ENCODE measurements at places on chromosomes 7 and 10.

DNA sequence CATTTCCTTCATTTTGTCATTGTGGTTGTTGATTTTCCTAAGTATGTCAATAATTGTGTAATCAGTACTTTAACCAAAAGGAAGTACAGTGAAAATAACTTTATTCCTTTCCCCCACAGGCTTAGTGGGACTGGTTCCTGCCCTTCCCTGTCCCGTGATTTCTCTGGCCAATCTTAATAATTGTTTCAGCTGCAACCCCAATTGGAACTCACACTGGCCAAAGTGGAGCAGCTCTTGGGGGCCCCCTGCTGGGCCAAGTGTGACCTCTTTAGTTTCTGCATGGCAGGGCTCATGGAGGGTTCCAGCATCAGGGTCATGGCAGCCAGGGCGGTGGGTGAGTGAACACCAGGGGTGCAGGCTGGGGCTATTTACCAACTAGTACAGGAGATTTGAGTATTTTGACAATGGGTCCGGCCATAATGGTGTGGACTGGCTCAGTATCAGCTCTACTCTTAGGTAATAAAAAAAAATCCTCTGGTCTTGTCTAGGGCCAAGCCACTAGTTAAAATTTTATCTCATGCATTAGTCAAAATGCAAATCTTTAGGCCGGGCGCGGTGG is 31.7 kb downstream of the CYCS start:
- peak; percentile 79 for DNase-seq

DNA sequence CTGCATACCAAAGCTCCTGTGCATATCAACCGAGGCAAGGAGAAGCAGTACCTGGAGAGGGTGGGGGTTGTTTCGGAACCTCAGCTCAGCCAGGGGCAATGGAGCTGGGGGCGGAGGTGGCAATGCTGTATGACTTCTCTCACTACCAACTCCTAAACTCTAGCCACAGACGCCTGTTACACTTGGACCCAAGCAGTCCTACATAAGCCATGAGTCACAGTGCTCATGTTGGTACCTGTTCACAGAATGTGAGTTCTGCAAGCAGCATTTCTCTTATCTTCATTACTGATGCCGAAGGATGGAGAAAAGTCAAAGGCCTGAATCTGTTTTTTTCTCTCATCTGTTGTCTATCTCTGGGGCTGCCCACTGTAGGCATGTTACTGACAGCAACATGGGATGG is 3.2 kb upstream of the RAB18 start:
- no peak for DNase-seq

GRCh38 chr7:70390251-70390650 is 741.7 kb upstream of the GALNT17 start:
- DNase-seq: no peak

DNA sequence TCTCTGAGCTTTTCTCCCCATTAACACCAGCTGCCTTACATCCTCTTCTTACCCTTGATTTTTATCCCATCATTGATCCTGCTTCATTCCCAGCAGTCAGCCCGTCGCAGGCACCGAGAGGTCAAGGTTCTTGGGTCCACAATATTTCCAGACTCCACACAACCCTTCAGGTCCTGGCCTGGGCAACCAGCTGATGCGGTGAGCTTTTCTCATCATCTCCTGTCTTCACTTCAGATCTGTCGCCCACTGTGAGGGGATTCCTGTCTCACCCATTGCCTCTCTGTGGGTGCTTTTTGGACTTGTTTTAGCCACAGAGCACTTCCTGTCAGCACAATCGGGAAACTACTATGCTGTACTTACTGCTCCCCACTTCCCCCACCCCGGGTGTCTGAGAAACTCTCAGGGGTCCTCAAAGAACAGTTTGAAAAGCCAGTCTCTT is 8.4 kb upstream of the PVRIG start:
- no peak for DNase-seq

GRCh38 chr7:85866540-85866939 is 679.7 kb upstream of the SEMA3D start:
- DNase-seq: no peak

DNA sequence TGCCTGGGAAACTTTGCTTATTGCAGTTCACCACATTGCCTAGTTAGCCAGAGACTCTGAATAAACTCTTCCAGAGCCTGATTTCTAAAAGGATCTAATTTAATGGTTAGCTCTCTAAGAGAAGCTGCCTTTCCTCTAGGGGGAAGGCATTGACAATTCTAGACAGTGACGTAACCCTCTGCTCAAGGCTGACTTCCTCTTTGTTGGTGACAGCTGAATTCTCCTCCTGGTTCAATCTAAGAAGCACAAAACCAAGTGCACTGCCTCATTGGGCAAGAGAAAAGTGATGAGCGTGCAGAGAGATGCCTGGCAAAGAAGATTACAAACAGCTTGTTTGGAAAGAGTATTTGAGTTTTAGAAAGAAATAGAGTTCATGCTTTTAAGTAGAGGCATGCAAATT is 102.7 kb downstream of the MACC1 start:
- DNase-seq: no peak

DNA sequence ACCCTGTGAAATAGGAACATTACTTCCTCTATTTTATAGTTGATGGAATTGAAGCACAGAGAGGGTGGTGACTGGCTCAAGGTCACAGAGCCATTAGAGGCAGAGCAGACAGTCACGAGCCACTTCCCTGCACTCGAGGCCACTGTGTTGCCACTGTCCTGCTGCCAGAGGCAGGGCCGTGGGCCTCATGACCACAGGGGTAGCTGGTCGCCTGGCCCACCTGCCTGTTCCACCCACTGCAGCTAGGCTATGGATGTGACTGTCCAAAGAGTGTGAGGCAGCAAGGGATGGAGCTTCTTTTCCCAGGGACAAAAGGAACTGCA is 38.2 kb downstream of the RPS24 start:
- DNase-seq: no peak

DNA sequence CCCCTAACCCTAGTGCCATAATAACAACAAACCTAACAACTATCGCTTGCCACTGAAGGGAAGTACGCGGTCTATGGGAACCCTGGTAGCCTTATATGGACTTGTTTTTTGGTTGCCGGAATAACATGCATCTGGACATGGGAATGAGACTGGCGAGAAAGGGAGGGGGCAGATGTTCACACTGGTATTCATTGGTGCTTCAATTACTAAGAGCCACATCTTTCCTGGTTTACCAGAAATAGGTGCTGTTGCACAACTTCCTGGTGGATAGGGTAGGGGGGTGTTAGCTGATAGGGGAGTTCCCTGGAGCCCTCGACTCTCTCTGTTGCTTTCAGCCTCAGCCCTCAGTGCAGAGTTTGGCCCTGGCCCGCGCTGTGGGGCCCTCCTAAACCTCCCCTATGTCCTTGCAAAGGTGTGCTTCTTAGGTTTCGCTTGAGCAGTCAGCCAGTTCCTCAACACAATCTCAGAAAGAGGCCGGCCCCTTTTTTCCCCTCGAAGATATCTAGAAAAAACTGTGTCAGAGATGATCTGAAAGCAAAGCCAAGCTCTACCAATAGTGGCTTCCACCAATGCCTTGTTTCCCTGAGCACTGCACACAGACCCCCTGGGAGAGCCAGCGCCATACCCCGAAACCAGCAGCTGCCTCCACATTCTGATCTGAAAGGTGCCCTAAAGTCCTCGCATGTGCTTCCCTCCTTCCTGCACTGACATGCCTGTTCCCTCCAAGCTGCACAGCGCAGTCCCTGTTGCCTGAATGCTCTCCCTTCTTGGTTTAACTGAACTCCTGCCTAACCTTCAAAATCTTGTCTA is 13.5 kb downstream of the TBXAS1 start:
- DNase-seq: no peak

Measured in activated T-cell treated with anti-CD3 and anti-CD28 coated beads, Interleukin-2, amount 50 U/mL, for 1 hour (primary cell).